ENCODE measurements at places on chromosomes 7 and 10. TPM values are rescaled to one million over a fixed set of nuclear protein-coding genes. Genes with fewer than 3 reads are reported as not detected.

- no peak for DNase-seq
Observed at GRCh38 chr7:85103962-85104361, 82.9 kb downstream of the SEMA3D start.

GRCh38 chr7:32256376-32256775, 186.2 kb upstream of the PDE1C start:
- DNase-seq = no peak

DNA sequence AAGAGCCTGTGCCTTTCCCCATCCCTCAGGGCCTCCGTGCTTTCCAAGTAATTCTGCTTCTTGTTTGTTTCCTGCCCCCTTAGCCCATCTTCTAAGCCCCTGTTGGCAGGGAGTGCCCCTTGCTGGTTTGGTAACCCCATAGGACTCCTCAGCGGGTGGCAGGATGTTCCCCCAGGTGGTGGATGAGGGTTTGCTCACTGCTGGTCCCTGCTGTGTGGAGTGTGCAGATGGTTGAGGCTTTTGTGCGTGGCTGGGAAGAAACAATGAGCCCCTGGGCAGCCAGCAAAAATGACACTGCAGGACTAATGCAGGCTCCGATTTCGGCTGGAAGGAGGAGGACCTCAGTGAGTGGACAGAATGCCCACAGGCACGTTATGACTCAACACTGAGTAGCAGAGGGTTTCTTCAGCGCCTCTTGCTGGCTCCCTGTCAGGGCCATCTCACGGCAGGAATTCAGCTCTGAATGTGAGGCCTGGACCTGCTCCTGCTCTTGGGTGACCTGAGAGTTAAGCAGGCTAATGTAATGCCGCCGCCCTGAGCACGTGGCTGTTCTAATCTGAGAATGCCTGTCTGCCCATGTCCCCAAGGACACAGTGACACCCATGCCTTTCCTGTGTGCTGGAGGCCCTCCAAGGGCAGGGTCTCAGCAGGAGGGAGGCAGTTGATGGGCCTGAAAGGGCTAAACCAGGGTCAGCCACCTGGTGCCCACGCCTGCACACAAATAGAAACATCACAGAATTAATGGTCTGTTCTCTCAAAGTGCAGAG, 16.6 kb downstream of the BAG3 start:
- DNase-seq = no peak

DNA sequence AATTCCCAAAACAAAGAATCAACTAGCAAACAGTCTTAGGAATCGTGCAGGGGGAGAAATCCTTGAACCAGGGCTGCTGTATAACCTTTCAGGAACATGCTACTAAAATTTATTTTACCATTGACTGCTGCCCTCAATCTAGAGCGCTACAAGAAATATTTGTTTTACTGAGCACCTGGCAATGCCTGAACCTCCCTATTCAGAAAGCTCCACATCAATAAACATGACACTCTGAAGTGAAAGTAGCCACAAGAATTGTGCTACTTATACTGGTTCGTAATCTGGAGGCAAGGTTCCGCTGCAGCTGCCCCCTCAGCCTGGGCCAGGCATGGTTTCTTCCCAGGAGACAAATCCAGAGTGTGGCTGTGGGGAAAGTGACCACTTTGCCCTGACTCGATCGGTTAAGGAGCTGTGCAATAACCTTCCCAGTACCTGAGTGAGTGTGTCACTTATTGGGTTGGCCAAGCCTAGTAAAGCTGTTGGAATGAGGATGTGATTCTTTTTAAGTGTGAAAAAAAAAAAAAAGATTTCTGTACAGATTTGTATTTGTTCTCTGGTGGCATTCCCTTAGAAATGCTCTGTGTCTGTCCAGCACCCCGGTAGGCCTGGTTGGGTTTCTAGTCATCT, 7.7 kb downstream of the VWA2 start:
- no peak for DNase-seq

GRCh38 chr10:14499601-14499904, 168.8 kb upstream of the FRMD4A start:
- no peak for DNase-seq

DNA sequence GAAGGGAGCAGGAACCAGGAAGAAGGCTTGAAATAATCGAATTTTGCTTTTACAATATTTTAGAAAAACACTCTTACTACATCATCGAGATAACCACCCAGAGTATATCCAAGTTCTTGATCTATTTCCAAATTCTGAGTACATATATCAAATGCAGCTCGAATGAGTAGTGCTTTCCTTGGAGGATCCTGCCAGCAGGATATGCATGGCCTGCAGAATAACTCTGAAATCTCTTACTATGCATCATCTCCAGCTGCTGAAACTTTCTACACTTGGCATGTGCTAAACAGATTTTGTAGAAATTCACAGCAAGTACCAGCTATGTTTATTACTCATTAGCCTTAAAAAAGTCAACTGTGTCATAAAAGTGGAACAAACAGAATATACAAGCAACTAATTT, 44.0 kb upstream of the ANK3 start:
- no peak for DNase-seq

GRCh38 chr10:60473557-60473956, 83.9 kb upstream of the ANK3 start:
- no peak for DNase-seq

DNA sequence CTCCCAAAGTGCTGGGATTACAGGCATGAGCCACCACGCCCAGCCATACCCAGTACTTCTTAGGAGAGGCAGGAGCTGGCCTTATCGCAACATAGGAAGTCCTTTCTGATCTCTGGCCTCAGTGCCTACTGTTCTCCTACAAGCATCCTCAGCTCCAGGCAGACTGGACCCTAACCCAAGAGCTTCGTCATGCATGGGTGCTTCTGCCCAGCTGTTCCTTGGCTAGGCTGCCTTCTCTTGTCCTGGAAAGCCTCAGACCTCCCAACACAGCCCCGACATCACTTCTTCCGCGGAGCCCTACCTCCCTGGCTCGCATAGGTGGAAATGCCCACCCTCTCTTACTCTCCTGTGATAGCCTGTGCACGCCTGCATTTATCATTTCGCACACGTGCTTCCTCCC, 15.8 kb downstream of the BCL7B start:
- no peak for DNase-seq

Gene TMEM184A
- 204 TPM for total RNA-seq

Gene IGFBP1
- not detected for total RNA-seq

DNA sequence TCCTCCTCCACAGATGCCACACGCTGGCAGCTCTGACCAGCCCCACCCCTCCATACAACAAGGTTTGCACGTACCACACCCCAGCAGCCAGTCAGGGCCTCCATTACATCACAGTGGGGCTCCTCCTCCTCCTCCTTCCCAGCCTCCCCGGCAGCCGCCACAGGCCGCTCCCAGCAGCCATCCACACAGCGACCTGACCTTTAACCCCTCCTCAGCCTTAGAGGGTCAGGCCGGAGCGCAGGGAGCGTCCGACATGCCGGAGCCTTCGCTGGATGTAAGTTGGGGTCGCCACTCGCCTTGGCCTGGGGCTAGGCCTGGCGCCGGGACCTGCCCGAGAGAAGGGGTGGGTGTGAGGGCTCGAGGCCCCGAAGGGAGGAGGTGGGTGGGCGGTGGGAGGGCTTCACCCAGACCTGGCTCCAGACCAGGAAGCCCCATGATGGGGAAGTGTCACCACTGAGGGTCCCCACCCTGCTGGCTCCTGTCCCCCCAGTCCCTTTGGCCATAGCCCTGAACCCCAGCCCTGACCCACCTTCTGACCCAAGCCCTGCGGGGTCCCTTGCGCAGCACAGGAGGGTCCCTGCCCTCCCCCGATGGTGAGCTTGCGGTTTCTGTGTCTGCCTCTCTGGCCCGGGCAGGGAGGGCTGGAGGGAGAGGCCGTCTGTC, 36.2 kb upstream of the PPIF start:
- DNase-seq = no peak

GRCh38 chr10:123170961-123171360, 16.8 kb downstream of the BUB3 start:
- no peak for DNase-seq

DNA sequence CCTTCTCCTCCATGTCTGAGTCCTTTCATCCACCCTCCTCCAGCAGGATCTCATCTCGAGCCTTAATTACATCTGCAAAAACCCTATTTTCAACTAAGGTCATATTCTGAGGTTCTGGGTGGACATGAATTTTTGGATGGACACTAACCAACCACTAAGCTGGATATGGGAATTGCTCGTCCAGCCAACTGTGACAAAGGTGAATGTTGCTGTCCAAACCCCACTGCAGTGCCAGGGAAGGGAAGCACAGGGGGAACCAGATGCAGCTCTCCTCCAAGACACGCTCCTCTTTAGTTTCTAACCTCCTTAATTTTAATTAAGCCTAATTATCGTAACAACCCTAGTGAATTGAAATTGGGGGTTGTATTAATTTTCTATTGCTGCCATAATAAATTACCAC, 65.1 kb upstream of the EBF3 start:
- DNase-seq = no peak

- DNase-seq = no peak
Observed at GRCh38 chr7:12458520-12459131, 55.0 kb upstream of the VWDE start.

- DNase-seq = no peak
Observed at GRCh38 chr10:99612167-99612831, 7.9 kb downstream of the SLC25A28 start.

Gene MACC1
- 18.2 TPM for total RNA-seq

DNA sequence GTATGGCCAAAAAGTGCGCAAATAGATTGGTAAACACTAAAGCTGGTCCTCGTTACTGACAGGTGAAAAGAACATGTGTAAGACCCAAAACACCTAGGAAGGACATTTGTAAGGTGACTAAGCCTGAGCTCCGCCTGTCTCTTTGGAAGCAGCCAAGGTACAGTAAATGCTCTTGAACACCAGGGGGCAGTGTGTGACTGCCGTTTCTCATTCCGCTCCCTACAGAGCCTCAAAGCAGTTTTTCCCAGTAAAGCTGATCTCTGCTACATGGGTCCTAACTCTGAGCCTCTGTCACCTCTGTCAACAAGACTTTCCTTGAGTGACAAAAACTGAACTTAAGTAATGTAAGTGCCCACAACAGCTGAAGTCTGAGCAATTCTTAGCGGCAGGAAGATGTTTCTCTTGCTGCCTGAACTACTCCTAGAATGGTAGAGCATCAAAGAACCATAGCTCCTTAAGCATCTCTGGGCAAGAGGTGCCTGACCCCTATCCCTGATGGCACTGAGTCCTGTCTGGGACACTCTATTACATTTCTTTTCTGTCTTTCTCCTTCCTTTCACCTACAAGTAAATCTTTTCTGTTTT, 238.0 kb upstream of the INHBA start:
- no peak for DNase-seq

All from esophagus squamous epithelium (tissue), 5 donors.